ENCODE measurements at places on chromosomes 1 and 21. TPM values are rescaled to one million over a fixed set of nuclear protein-coding genes. Genes with fewer than 3 reads are reported as not detected.
A peak's percentile ranks its signal among the peaks of the same experiment; 100 is the strongest.

DNA sequence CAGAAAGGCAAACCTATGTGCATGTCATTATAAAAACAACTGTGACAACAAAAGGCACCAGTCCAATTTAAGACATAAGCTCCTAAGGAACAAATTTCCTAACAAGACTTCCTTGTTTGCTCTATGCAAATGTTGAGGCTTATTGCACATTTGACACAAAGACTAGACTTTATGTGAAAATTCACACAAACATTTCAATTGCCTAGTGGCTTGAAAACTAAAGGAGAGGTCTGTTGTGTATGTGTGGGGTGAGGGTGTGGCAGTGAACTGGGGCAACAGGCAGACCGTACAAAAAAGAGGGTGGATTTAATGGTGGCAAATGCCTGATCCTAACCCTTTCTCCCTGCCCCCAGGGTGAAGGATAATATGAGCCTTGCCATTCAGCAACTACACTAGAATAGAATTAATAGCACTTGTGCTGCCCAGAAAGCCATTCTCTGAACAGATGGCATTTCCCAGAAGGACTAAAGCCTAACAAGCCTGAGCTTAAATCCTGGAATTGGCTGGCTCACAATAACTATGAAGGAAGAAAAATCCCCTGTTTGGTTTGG lies 73.9 kb downstream of the GLUL start:
- no peaks in the 10 kb centered on the region for H3K36me3 ChIP-seq
- H3K4me3 ChIP-seq = no peak overlapping the region
- H3K27ac ChIP-seq = peak overlapping the region; percentile 20
- H3K4me1 ChIP-seq = no peaks in the 10 kb centered on the region
- H3K27me3 ChIP-seq = no peaks in the 10 kb centered on the region

DNA sequence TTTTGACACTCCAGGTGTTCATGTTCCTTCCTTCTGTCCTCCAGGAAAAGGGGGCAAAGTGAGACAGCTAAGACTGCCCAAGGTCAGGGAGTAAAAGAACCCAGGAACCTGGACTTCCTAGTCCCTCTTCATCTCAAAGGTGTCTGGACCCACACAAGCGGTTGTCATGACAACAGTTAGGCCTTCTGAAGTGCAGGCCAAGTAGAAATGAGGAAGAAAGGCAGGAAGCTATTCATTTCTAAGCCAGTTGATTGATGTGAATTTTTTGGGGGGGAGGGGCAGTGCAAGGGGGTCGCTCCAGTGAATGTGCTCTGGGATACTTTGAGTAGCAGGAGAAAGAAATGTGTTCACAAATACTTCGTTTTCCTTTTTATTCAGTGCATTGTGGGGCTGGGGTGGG lies 114.3 kb downstream of the NAV1 start:
- H3K27ac ChIP-seq = no peak overlapping the region
- no peak overlapping the region for H3K4me3 ChIP-seq
- no peaks in the 10 kb centered on the region for H3K4me1 ChIP-seq

DNA sequence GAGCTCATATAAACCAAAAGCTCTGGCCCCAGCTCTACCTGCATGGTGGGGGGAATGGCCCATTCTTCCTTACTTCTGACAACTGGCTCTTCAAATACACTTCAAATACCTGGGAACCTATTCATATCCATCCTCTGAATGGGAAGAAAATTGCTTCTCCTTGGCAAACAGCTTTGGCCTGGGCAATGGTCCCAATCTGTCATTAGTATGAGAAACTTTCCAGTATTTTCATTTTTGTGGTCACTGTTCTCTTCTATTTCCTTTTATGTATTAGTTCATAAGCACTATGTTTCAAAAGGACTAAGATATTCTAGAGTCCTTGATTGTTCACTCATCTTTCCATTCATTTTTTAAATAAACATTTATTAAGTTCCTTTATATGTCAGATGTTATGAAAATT lies 5.2 kb upstream of the HSD3B2 start:
- no peak for DNase-seq
- no peaks in the 10 kb centered on the region for H3K27me3 ChIP-seq
- H3K4me3 ChIP-seq = no peak overlapping the region
- H3K4me1 ChIP-seq = no peaks in the 10 kb centered on the region

DNA sequence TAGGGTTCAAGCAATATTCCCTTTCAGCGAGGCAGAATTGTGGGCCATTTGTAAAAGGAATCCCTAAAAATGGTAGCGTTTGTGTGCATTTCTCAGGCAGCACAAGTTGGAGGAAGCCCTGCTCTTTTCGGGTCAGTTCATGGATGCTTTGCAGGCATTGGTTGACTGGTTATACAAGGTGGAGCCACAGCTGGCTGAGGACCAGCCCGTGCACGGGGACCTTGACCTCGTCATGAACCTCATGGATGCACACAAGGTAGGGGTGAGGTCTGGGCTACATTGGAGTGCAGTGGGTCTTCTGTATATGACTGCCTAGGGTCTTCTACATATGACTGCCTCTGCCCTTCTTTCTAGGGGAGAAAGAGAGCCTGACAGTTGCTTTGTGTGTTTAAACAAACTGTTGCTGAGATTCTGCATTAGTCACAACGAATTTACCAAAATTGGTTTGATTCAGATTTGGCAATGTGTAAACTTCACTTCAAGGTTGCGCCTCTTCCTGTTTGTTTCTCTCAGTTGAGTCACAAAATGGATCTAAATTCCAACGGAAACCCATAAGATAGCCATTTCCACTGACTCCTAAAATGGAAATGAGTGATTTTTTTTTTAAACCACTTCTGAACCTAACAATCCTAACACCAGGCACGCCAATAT lies 40.4 kb upstream of the BMP8A start:
- no peaks in the 10 kb centered on the region for H3K4me1 ChIP-seq
- H3K27me3 ChIP-seq = no peaks in the 10 kb centered on the region
- H3K27ac ChIP-seq = no peak overlapping the region

GRCh38 chr1:198318085-198318484 lies 161.3 kb downstream of the NEK7 start:
- no peaks in the 10 kb centered on the region for H3K27me3 ChIP-seq
- no peaks in the 10 kb centered on the region for H3K4me1 ChIP-seq
- peaks cover 4% of the 10 kb centered on the region for H3K36me3 ChIP-seq
- H3K4me3 ChIP-seq = no peak overlapping the region
- DNase-seq = no peak
- H3K27ac ChIP-seq = no peak overlapping the region

- no peaks in the 10 kb centered on the region for H3K27me3 ChIP-seq
- no peak overlapping the region for H3K27ac ChIP-seq
- no peak overlapping the region for H3K4me3 ChIP-seq
- no peaks in the 10 kb centered on the region for H3K36me3 ChIP-seq
Observed at GRCh38 chr1:48026275-48026674, 29.1 kb upstream of the TRABD2B start.

- H3K4me1 ChIP-seq = no peaks in the 10 kb centered on the region
- H3K27ac ChIP-seq = no peak overlapping the region
- DNase-seq = no peak
- no peaks in the 10 kb centered on the region for H3K36me3 ChIP-seq
- H3K27me3 ChIP-seq = no peaks in the 10 kb centered on the region
Observed at GRCh38 chr1:77655431-77655974, 27.0 kb downstream of the ZZZ3 start.

GRCh38 chr1:230977761-230978490 lies 735 bp downstream of the TTC13 start:
- no peaks in the 10 kb centered on the region for H3K27me3 ChIP-seq
- peak; percentile 53 for DNase-seq
- no peaks in the 10 kb centered on the region for H3K36me3 ChIP-seq
- H3K4me1 ChIP-seq = peaks cover 11% of the 10 kb centered on the region
- peak overlapping the region; percentile 9 for H3K4me3 ChIP-seq
- H3K27ac ChIP-seq = peak overlapping the region; percentile 15

- no peaks in the 10 kb centered on the region for H3K4me1 ChIP-seq
- no peak overlapping the region for H3K27ac ChIP-seq
- no peak overlapping the region for H3K4me3 ChIP-seq
- no peak for DNase-seq
Observed at GRCh38 chr1:24169286-24169685, 17.8 kb downstream of the IFNLR1 start.

DNA sequence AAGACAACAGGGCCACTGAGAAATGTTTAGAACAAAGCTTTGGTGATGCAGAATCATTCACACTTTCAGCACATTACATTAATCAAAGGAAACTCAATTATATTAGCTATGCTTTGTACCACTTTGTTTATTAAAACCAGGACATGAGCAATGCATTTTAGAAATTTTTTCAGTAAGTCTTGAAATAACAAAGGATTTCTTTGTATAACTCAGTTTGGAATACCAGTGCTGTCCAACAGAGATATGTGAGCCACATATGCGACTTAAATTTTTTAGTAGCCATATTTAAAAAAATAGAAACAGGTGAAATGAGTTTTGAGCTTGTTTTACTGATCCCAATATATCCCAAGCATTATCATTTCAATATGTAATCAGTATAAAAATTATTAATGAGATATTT lies 18.8 kb upstream of the F3 start:
- H3K36me3 ChIP-seq = no peaks in the 10 kb centered on the region
- no peak overlapping the region for H3K4me3 ChIP-seq
- H3K27me3 ChIP-seq = no peaks in the 10 kb centered on the region
- no peak overlapping the region for H3K27ac ChIP-seq
- no peaks in the 10 kb centered on the region for H3K4me1 ChIP-seq
- no peak for DNase-seq

DNA sequence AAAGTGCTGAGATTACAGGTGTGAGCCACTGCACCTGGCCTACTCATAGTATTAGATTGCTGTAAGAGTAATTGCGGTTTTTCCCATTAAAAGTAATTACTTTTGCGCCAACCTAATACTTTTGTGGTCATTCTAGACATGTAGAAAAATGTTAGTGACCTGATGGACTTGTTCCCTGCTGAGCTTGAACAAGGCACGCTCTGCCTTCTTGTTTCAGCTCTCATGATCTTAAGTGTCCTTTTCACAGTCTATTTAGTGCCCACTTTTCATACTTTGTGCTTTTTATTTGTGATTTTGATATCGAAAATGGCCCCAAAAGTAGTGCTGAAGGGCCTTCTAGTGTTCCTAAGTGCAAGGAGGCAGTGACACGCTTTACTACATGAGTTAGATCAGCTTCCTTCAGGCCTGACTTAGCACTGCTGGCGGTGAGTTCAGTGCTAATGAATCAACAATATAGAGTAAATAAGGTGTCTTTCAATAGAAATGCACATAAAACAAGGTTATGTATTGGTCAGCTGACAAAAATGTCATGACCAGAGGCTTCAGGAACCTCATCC lies 5.6 kb upstream of the RD3 start:
- no peak overlapping the region for H3K27ac ChIP-seq
- no peaks in the 10 kb centered on the region for H3K36me3 ChIP-seq
- no peaks in the 10 kb centered on the region for H3K27me3 ChIP-seq

- H3K36me3 ChIP-seq = no peaks in the 10 kb centered on the region
- no peak overlapping the region for H3K4me3 ChIP-seq
- H3K27me3 ChIP-seq = peaks cover 46% of the 10 kb centered on the region
- no peaks in the 10 kb centered on the region for H3K4me1 ChIP-seq
- no peak overlapping the region for H3K27ac ChIP-seq
- DNase-seq = no peak
Observed at GRCh38 chr21:33111577-33111976, 41.6 kb downstream of the OLIG1 start.

DNA sequence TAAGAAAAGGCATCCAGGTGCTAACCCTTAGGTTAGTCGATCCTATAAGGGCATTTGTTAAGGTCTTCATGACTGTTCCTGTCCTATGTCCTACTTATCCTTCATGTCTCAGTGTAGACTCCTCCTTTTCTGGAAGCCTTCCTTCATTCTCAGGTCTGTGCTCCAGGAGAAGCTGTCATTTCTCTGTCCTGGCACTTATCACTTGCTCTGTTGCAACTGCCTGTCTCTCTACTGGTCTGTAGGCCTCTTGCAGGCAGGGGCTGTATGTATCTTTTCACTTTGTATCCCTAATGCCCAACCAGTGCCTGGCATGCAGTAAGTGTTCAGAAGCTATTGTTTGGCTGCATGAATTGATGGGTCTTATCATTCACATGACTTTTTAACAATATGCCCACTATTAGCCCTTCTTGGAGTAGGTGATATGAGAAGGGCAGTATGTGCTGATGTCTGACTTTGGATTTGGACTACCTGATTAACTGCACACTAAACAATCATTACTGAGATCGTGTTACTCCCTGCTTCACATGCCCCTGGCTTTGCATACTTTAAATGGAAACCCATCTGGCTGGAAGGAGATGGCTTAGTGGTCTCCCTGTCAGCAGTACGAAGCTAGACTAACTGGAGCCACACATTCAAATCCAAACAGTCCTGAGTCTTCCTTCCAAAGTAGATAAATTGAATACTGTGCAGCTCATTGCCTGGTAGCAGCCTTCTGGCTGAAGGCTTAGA lies 88.8 kb downstream of the RGL1 start:
- no peak overlapping the region for H3K27ac ChIP-seq
- peak; percentile 51 for DNase-seq
- no peak overlapping the region for H3K4me3 ChIP-seq
- H3K36me3 ChIP-seq = peaks cover 20% of the 10 kb centered on the region
- H3K27me3 ChIP-seq = no peaks in the 10 kb centered on the region

- H3K4me3 ChIP-seq = no peak overlapping the region
- H3K27me3 ChIP-seq = no peaks in the 10 kb centered on the region
- no peak overlapping the region for H3K27ac ChIP-seq
- H3K36me3 ChIP-seq = no peaks in the 10 kb centered on the region
- H3K4me1 ChIP-seq = no peaks in the 10 kb centered on the region
Observed at GRCh38 chr1:196078691-196079090, 529.5 kb downstream of the KCNT2 start.

DNA sequence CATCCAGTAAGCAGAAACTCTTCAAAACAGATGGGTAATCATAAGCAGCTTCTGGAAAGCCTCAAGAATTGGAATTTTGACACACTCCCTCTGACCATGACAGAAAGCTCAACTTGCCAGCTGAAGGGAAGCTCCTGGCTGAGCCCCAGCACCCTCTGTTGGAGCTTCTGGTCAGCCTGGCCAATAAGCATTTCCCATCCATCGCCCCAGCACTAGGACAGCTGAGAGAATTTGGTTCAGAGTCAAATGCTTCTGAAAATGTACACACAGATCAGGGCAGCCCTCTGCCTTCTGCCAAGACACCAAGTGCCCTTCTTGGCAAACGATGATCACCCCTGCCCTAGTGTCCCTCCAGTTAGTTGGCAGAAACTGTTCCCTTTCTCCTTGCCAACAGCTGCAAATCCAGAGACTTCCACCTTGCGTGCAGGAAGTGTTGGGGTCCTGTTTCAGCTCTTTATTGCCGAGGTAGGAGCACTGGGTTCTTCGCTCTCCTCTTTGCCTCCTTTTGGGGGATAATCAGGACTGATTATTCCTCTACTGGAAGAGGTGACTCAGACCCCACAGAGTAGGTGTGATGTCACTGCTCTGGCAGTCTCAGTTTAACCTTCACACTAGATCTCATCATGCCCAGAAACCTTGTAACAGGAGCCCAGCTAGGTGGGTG lies 11.9 kb downstream of the PIGV start:
- DNase-seq = no peak
- peaks cover 8% of the 10 kb centered on the region for H3K4me1 ChIP-seq
- no peak overlapping the region for H3K4me3 ChIP-seq
- H3K36me3 ChIP-seq = no peaks in the 10 kb centered on the region

GRCh38 chr1:211155040-211155439 lies 21.1 kb upstream of the KCNH1 start:
- no peak for DNase-seq
- no peak overlapping the region for H3K4me3 ChIP-seq
- H3K27ac ChIP-seq = no peak overlapping the region
- no peaks in the 10 kb centered on the region for H3K36me3 ChIP-seq

GRCh38 chr1:36279110-36279788 lies 26.9 kb upstream of the SH3D21 start:
- H3K4me3 ChIP-seq = no peak overlapping the region
- H3K27ac ChIP-seq = no peak overlapping the region
- no peaks in the 10 kb centered on the region for H3K27me3 ChIP-seq
- no peak for DNase-seq

NOL9 gene
- 28.7 TPM for total RNA-seq

CNN3 gene
- 291 TPM for total RNA-seq

AGO1 gene
- 21.4 TPM for total RNA-seq

FAM151A gene
- not detected for total RNA-seq

S100A7 gene
- not detected for total RNA-seq

OPRD1 gene
- total RNA-seq = not detected

CR1L gene
- 0.44 TPM for total RNA-seq

KLF17 gene
- total RNA-seq = not detected
